ENCODE measurements at places on chromosomes 12 and 14.

- DNase-seq, result no peak
- no peak overlapping the region for H3K27ac ChIP-seq
- no peaks in the 10 kb centered on the region for H3K36me3 ChIP-seq
- H3K27me3 ChIP-seq, result peaks cover 2% of the 10 kb centered on the region
- no peak overlapping the region for H3K4me3 ChIP-seq
These were observed 86.7 kb downstream of the CALM1 start for GRCh38 chr14:90483571-90483974.

- peak overlapping the region; percentile 94 for H3K4me3 ChIP-seq
- peaks cover 28% of the 10 kb centered on the region for H3K4me1 ChIP-seq
- no peak for DNase-seq
- H3K27me3 ChIP-seq, result peaks cover 9% of the 10 kb centered on the region
- H3K36me3 ChIP-seq, result peaks cover 3% of the 10 kb centered on the region
These were observed 827 bp downstream of the ALDH2 start for GRCh38 chr12:111767362-111768158.

DNA sequence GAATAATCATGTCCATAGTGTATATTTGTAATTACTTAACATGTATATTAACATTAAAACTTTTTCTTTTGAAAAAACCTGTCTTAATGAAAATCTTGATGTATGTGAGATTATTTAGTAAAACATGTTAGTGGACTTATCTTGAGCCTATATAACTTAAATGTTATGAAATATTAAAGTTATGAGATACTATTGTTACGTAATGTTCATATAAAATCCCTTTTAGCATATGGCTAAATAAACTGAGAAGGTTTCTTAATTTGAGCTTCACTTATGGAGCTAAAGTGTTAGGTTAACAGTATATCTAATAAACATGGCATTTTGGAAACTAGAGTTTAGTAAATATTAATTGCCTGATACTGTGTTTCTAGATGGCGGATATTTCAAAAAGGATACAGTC lies 59.9 kb downstream of the MIA2 start:
- peaks cover 20% of the 10 kb centered on the region for H3K36me3 ChIP-seq
- H3K4me3 ChIP-seq, result no peak overlapping the region
- no peak for DNase-seq
- H3K27ac ChIP-seq, result no peak overlapping the region
- H3K4me1 ChIP-seq, result no peaks in the 10 kb centered on the region

GRCh38 chr12:94427501-94428381 lies 31.9 kb downstream of the CEP83 start:
- H3K4me3 ChIP-seq, result no peak overlapping the region
- H3K4me1 ChIP-seq, result peaks cover 2% of the 10 kb centered on the region
- no peak for DNase-seq
- no peak overlapping the region for H3K27ac ChIP-seq
- no peaks in the 10 kb centered on the region for H3K27me3 ChIP-seq

DNA sequence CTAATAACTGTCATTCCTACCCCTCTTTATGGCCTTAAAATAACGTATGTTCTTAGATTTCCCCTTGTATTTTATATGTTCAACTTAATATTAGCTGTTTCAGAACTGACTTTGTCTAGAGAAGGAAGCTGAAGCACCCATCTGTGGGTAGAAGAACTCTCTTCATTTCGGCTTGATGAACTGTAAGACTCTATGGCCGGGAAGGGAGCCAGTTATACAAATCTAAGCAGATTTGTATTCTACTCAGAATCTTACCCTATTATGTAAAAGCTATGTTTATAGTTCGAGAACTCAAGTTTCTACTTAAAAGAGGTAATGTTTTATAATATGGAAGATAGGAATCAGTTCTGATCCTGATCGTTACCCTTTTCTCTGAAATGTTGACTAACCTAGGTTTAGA lies 390.9 kb upstream of the PRICKLE1 start:
- no peak overlapping the region for H3K4me3 ChIP-seq
- no peak for DNase-seq
- no peaks in the 10 kb centered on the region for H3K36me3 ChIP-seq
- H3K4me1 ChIP-seq, result peaks cover 2% of the 10 kb centered on the region
- H3K27ac ChIP-seq, result no peak overlapping the region

DNA sequence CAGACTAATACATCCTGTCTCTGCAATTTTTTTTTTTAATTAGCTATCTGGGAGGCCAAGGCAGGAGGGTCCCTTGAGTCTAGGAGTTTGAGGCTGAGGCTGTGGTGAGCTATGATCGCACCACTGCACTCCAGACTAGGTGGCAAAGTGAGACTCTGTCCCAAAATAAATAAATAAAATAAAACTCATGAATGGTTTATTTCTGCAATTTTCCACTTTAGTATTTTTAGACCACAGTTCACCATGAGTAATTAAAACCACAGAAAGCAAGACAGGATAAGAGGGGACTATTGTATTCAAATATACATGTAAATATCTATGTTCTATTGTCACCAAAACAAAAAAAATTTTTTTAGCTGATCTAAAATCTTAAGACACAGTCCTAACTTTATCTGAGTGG lies 17.8 kb downstream of the TAOK3 start:
- H3K36me3 ChIP-seq, result no peaks in the 10 kb centered on the region
- H3K4me1 ChIP-seq, result peaks cover 20% of the 10 kb centered on the region
- no peak for DNase-seq
- H3K27ac ChIP-seq, result no peak overlapping the region
- no peaks in the 10 kb centered on the region for H3K27me3 ChIP-seq
- H3K4me3 ChIP-seq, result peak overlapping the region; percentile 31

- no peaks in the 10 kb centered on the region for H3K36me3 ChIP-seq
- H3K4me1 ChIP-seq, result peaks cover 4% of the 10 kb centered on the region
- no peak for DNase-seq
- H3K27me3 ChIP-seq, result no peaks in the 10 kb centered on the region
- H3K4me3 ChIP-seq, result no peak overlapping the region
These were observed 1465.4 kb upstream of the FLRT2 start for GRCh38 chr14:84064316-84065125.

GRCh38 chr12:123387508-123388176 lies 3.7 kb downstream of the KMT5A start:
- no peak for DNase-seq
- H3K4me1 ChIP-seq, result peaks cover 26% of the 10 kb centered on the region
- H3K27me3 ChIP-seq, result peaks cover 11% of the 10 kb centered on the region
- H3K4me3 ChIP-seq, result peak overlapping the region; percentile 88
- peak overlapping the region; percentile 65 for H3K27ac ChIP-seq

- H3K4me1 ChIP-seq, result peaks cover 65% of the 10 kb centered on the region
- H3K27me3 ChIP-seq, result peaks cover 3% of the 10 kb centered on the region
- H3K4me3 ChIP-seq, result peak overlapping the region; percentile 66
- H3K36me3 ChIP-seq, result peaks cover 19% of the 10 kb centered on the region
- no peak for DNase-seq
These were observed 50.3 kb downstream of the SLC38A1 start for GRCh38 chr12:46218322-46219095.

GRCh38 chr12:102939670-102940222 lies 17.7 kb upstream of the ASCL1 start:
- DNase-seq, result no peak
- no peaks in the 10 kb centered on the region for H3K36me3 ChIP-seq
- H3K27me3 ChIP-seq, result peaks cover 9% of the 10 kb centered on the region
- H3K4me3 ChIP-seq, result no peak overlapping the region
- H3K4me1 ChIP-seq, result no peaks in the 10 kb centered on the region

GRCh38 chr12:44616402-44616801 lies 259.7 kb downstream of the NELL2 start:
- H3K4me1 ChIP-seq, result no peaks in the 10 kb centered on the region
- H3K4me3 ChIP-seq, result no peak overlapping the region
- H3K36me3 ChIP-seq, result no peaks in the 10 kb centered on the region
- DNase-seq, result no peak
- H3K27me3 ChIP-seq, result no peaks in the 10 kb centered on the region

DNA sequence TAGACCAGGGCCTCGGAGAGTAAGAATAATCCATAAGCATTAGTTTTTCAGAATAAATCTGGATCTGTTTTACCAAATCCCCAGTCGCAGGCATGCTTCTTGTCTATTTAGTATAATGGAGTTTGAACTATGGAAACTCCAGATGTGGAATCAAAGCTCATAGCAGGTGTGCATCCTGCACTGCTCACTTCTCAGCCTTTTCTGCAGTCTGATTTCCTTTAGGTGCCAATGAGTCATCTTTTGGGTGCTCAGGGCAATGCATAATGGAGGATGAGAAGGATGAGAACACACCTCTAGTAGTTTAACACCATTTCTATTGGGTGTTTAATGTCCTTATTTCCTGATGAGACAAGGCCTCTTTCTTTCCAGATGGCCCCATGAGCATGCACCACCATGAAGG lies 961.2 kb downstream of the TMEM121 start:
- peaks cover 10% of the 10 kb centered on the region for H3K36me3 ChIP-seq
- peaks cover 5% of the 10 kb centered on the region for H3K27me3 ChIP-seq

GRCh38 chr14:103521951-103522563 lies 573 bp downstream of the CKB start:
- no peak overlapping the region for H3K27ac ChIP-seq
- H3K36me3 ChIP-seq, result peaks cover 5% of the 10 kb centered on the region
- peaks cover 9% of the 10 kb centered on the region for H3K4me1 ChIP-seq
- H3K4me3 ChIP-seq, result no peak overlapping the region

- H3K36me3 ChIP-seq, result no peaks in the 10 kb centered on the region
- H3K27me3 ChIP-seq, result peaks cover 2% of the 10 kb centered on the region
- peaks cover 30% of the 10 kb centered on the region for H3K4me1 ChIP-seq
- H3K27ac ChIP-seq, result no peak overlapping the region
- DNase-seq, result no peak
- H3K4me3 ChIP-seq, result no peak overlapping the region
These were observed 166.4 kb upstream of the FKBP4 start for GRCh38 chr12:2628401-2628800.

GRCh38 chr14:102688290-102688689 lies 89.0 kb upstream of the TRAF3 start:
- no peak overlapping the region for H3K4me3 ChIP-seq
- no peak for DNase-seq
- H3K4me1 ChIP-seq, result peaks cover 36% of the 10 kb centered on the region
- peaks cover 2% of the 10 kb centered on the region for H3K27me3 ChIP-seq
- H3K36me3 ChIP-seq, result peaks cover 12% of the 10 kb centered on the region
